ENCODE measurements at places on chromosomes 12 and 14.

DNA sequence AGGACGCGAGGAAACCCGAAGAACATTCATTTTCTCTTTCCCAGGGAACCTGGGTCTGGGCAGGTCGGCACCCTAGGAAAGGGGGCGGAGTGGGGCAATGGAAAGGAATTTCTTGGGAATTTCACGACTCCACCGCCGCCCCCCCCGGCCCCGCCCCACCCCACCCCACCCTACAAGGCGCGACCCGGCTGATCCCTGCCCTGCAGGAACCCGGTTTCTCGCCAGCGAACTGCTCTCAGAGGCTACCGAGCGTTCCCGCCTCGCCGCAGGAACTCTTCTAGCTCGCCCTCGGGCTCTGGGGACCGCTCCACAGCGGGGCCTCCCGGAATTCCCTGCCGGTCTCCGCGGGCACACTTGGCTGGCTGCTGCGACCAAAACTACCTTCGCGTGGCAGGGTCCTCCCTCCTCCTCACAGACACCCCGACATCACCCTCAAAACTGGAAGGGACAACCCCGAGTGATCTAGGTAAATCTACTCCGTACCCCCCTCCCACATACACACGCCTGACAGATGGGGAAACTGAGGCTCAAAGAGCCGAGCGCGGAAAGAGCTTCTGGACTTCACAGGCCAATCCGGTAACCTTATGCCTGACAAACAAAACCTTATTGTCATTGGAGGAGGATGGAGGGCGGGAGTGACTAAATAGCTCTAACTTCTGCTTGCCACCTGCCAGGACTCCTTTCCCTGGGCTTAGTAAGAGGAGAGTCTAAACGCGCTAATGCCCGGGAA, 785 bp upstream of the ACTN1 start:
- peak; percentile 45 for DNase-seq

- peak; percentile 17 for DNase-seq
Measured at GRCh38 chr12:100733817-100734593, 60.6 kb upstream of the ANO4 start.

GRCh38 chr12:53241623-53242412, 9.8 kb upstream of the RARG start:
- DNase-seq: no peak

GRCh38 chr12:105573574-105573973, 243.1 kb downstream of the C12orf75 start:
- DNase-seq: no peak

DNA sequence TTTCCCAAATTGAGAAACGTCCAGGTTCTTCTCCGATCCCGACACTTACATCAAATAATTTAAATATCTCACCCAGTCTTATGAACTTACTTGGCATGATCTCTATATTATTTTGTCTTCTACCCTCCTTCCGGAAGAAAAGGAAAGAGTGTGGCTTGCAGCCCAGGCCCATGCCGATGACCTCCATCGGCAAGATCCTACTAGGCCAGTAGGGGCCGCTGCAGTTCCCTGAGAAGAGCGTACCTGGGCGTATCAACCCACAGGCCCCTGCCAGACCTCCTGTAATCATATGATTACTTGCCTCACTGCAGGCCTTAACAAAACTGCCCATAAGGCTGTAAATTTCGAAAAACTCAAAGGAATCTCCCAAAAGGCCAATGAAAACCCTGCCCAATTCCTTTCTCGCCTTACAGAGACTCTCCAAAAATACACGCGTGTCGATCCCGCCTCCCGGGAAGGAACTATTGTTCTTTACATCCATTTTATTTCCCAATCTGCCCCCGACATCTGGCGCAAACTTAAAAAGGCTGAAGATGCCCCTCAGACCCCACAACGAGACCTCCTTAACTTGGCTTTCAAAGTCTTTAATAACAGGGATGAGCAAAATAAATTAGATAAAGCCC, 69.6 kb downstream of the MOK start:
- peak; percentile 70 for DNase-seq

DNA sequence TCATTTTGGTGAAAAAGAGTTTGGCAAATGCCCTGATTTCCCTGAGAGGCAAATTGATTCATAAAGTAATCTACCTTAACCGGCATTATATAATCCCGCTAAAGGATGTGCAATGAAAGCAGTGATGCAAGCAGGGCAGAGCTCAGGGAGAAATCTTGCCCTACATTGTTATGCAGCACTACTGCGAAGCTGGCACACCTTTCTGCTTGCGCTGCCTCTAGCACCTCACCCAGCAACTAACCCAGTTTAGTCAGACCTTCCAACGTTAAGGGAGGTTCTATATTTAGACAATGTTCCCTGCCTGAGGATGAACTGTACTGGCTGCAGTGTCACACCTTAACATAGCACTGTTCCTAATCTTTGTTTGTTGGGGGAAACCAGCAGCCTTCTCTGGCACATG, 60.8 kb upstream of the CCDC196 start:
- no peak for DNase-seq

- no peak for DNase-seq
Measured at GRCh38 chr12:49451468-49452259, 84.4 kb downstream of the SPATS2 start.

GRCh38 chr14:69287098-69288010, 27.4 kb downstream of the GALNT16 start:
- no peak for DNase-seq

DNA sequence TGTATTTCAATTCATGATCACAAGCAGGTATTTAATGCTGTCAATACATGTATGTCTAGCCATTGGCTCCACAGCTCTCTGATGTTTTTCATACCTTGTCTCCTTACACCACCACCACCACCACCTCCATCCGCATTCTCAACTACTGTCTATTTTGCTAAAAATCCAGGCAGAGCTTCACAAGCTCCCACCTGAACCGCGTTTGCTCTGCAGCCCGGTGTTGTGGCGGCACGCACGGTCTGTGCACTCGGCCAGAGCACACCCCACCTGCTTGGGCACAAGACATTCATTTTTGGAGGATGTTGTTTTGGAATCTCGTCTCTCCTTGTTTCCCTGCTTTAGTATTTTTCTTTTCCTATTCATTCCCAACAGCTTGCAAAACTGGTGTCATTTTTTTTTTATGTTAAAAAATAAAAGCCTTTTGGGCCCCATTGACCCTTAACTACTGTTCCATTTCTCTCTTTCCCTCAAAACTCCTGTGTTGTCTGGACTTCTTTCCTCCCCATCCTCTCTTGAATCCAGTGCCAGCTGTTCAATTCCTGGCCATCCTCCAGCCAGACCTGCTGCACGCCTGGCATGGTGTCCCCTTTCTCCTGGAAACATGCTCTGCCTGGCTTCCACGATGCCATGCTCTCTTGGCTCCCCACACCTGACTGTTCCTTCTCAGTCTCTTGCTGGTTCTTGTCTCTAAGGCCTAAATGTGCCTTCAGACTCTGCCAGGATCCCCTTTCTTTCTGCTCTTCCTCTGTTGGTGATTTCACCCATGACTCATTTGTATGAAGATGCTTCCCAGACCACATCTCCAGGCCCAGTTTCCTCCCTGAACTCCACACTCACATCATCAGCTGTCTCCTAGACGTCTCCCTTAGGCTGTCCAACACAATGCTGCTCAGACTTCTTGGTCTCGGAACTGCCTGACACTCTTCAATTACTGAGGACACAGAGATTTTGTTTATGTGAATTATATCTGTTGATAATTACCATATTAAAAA, 37.9 kb downstream of the PIWIL1 start:
- no peak for DNase-seq

DNA sequence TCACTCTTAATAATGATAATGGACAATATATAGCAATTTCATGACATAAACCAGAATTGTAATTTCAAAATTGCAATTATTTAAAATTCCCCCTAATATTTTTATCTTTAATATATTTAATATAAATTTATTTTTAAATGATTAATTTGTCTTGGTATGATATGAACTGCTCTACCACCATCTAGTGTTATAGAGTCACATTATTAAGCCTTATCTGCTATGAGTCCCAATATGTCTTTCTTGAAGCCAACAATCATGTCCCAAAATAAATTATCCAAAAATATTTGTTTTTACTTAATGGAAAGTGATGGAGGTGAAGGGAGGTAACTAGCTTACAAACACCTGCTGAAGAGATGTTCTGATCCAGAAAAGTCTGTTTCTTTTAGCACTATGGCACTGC, 151.4 kb downstream of the KCNC2 start:
- no peak for DNase-seq

GRCh38 chr12:113935459-113935858, 30.7 kb downstream of the RBM19 start:
- no peak for DNase-seq

DNA sequence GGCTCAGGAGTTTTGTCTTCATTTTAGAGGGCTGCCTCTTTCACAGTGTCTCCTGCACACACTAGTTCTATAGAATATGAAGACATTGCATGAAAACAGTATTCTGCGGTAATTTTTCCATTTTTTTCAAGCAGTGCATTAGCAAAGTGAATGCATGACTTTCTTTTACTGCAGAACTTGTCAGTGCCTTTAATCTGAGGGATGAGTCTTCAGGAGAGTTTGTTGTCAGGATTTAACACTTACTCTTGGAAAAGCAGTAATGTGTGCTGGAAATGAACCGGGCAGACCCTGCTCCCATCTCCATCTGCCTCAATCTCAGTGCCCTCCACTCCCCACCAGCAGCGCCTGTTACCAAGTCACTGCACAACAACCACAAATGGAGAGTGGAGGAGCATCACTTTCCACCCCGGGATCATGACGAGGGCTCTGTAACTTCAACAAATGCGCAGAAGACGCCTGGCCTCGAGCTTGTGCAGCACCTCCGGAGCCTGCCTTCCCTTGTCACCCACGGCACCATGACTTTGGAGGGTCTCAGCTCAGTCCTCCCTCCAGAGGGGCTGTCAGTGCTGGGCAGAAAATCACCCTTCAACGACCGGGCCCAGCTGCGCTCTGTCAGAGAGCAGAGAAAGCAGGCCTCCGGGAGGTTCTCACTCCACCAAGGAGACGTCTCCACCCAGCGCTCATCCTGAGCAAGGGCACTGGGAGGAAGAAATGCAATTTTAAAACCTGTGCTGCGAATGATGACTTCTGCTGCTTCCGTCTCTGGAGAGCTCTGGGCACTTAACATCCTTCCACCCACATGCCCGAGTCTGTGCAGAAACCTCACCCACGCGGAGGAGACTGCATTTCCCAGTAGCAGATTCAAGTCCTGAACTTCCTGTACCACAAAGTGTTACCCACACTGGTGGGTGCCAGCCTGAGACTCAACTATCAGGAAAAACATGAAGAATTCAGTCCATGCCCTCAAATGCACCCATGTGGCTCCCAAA, 255.7 kb downstream of the ADGRD1 start:
- DNase-seq: no peak

DNA sequence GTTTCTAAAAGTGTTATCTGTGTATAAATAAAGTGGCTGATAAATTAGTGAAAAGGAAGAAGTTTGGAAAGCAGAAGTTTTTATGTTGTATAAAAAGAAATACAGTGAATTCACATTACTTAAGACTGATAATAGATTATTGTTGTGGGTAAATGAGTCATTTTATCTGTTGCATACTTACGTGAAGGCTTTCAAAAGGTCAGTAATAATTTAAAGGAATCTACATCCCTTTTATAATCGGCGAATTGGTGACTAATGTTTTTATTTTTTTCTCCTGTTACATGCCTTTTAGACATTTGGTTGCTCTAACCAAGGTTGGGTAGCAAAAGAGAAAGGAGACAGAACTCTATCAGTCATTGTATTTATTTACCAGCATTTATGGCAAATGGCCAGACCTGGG, 155.9 kb downstream of the SLC41A2 start:
- peak; percentile 41 for DNase-seq

DNA sequence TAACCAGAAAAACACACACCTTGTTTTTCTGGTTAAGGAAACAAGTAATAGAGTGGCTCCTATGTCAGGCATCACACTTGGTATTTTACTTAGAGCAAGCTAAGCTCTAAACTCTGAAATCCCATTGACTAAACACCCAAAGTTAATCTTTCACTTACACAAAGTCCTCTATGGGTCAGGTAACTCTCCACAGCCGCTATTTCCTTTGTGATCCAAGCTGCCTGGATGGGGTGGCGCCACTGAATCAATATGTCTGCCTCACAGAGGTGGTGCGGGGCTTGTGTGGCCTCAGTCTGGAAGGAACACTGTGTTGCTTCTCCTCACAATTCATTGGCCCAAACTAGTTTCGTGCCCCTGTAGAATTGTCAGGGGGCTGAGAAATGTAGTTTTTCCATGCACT, 160.0 kb upstream of the E2F7 start:
- DNase-seq: no peak

GRCh38 chr14:21113369-21113768, 12.5 kb downstream of the TMEM253 start:
- no peak for DNase-seq

DNA sequence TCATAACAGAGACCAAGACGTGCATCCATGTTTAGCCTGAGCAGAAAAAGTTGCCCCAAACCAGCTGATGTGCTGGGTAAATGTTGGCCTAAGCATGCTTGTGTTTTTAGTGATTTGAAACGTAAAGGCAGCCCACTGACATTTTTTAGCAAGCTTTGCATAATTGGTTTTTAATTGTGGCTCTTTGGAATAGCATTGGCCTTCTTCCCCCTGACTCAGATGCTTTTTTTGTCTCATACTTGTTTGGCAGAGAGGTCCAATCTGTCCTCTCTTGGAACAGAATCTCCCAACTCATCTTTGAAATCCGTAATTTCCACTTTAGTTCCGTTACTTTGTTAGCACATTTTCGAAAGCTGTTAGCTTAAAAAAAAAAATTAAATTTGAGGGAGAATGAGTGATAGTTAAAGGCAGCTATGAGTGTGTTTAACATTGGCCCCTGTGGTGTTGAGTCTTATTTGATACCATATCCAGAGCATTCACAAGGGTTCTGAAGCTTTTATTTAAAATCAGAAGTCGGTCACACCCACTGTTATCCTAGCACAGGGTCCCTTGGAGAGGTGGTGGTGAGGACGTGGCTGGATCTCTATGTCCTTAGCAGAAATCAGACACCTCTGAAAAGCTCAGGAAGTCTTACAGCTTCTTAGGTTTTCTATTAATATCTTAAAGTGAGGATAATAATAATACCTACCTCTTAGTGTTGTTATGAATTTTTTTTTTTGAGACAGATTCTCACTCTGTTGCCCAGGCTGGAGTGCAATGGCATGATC, 15.6 kb downstream of the JDP2 start:
- no peak for DNase-seq

GRCh38 chr14:68874746-68875155, 81.9 kb upstream of the ZFP36L1 start:
- DNase-seq: no peak

- DNase-seq: no peak
Measured at GRCh38 chr12:131368668-131369071, 342.2 kb upstream of the SFSWAP start.

DNA sequence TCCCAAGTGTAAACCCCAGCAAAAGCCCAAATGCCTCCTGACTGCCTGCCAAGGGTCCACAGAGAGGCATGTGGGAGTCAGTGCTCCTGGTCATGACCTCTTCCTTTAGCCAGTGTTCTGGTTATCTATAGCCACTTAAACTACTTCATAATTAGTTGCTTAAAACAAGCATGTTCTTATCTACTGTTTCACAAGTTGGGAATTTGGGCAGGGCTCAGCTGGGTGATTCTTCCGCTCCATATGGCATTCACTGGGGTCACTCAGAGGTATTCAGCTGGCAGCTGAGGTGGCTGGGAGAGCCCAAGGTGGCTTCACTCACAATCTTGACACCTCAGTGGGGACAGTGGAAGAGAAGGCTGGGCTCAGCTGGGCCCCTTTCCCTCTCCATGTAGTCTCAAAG, 184.0 kb upstream of the RGS6 start:
- DNase-seq: no peak

All from fibroblast of skin of abdomen (primary cell).